ENCODE measurements at places on chromosomes 13 and 19.
A peak's percentile ranks its signal among the peaks of the same experiment; 100 is the strongest.

- no peak for DNase-seq
These were observed 3.8 kb upstream of the OXGR1 start for GRCh38 chr13:96998051-96998450.

- no peak for DNase-seq
These were observed 2.4 kb upstream of the CYTH2 start for GRCh38 chr19:48466561-48467325.

DNA sequence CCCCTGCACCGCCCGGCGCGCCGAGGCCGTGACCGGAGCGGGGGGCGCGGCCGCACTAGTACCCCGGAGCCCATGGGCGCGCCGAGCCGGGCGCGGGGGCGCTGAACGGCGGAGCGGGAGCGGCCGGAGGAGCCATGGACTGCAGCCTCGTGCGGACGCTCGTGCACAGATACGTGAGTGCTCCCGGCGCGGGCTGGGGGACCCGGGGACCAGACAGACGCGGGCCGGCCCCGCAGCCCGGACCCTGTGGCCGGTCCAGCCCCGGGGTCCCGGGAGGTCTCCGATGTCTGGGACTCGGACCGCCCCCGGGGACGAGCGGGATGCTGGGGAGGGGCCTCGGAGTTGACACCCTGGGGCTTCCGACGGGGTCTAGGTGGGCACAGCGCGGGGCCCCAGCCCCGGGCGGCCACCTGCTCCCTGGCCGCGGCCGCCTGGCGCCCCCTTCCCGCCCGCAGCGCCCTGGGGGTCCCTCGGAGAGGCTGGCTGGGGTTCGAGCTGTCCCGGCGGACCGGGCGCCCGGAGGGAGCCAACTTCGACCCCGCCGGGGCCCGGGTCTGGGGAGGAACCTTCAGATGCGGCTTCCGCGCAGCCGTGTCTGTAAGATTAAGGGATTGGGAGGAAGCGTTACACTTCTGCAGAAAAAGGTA, 568 bp downstream of the ATP11A start:
- peak; percentile 13 for DNase-seq

GRCh38 chr19:46756544-46756888, 10.3 kb upstream of the STRN4 start:
- DNase-seq: no peak

DNA sequence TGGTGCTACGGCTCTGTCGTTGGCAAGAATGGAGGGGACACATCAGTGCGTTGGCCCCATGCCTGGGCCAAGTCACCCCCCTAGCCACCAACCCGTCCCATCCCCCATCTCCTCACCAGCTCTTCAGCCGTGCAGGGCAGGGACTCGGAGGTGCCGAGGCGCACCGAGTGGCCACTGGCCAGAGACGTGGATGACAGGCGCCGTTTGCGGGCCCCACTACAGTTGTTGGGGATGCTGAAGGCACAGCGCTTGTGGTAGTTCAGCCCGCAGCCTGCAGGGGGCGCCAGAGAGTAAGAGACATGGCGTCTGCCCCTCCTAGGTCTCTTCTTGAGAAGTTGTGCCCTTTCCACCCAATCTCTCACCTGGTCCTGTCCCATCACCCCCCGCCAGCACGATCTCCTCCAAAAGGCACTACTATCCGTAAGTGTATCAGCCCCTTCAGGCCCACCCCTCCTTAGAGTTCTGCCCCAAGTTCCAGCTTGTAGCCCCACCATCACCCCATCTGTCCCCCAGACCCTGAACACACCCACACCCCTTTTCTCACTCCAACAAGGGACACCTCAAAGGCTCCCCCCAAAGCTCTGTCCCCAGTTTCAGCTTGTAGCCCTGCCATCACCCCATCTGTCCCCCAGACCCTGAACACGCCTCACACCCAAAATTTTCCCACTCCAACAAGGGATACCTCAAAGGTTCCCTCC, 12.4 kb downstream of the PRKD2 start:
- peak; percentile 76 for DNase-seq

GRCh38 chr13:33796095-33796494, 21.9 kb upstream of the RFC3 start:
- DNase-seq: no peak

- peak; percentile 64 for DNase-seq
These were observed 7.3 kb upstream of the PTPRH start for GRCh38 chr19:55216461-55217198.

- no peak for DNase-seq
These were observed 241.8 kb downstream of the PCCA start for GRCh38 chr13:100330662-100331061.

DNA sequence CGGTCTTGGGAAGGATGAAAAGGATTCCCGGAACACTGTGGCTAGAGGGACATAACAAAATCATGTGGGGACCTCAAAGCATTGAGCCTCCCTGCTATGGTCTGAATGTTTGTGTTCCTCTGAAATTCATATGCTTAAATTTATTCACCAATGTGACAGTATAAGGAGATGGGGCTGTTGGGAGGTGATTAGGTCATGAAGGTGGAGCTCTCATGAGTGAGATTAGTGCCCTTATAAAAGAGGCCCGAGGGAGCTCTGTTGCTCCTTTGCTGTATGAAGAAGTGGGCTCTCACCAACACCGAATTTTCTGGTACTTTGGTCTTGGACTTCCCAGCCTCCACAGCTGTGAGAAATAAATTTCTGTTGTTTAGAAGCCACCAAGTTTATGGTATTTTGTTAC, 26.1 kb upstream of the DGKH start:
- no peak for DNase-seq

- no peak for DNase-seq
These were observed 109.2 kb downstream of the HSPH1 start for GRCh38 chr13:31052478-31052877.

DNA sequence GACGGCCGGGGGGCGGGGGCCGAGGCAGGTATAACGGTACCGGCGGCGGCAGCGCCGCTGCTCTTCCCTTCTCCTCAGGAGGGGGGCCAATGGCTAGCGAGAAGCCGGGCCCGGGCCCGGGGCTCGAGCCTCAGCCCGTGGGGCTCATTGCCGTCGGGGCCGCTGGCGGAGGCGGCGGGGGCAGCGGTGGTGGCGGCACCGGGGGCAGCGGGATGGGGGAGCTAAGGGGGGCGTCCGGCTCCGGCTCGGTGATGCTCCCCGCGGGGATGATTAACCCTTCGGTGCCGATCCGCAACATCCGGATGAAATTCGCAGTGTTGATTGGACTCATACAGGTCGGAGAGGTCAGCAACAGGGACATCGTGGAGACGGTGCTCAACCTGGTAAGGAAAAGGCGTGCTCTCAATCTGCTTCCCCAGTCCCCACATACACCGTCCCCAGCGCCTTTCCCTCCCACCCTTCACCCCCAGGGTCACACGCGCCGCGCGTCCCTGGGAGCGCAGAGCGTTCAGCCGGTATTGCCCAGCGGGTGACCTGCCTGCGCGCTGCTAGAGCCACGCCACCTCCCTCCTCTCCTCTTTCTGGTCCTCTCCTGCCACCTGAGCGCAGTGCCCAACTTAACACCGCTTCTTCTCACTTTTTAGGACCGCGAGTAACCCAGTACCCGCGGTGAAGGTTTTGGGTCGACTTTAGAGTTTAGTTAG, 814 bp downstream of the NBEA start:
- no peak for DNase-seq

- DNase-seq: peak; percentile 17
These were observed at the start of gene PVR for GRCh38 chr19:44643605-44644401. TSS of gene PVR (plus strand) at chr19:44643910. CDS start at chr19:44644097, 187 bp downstream.

- no peak for DNase-seq
These were observed 19.3 kb downstream of the COL4A2 start for GRCh38 chr13:110326263-110326904.

DNA sequence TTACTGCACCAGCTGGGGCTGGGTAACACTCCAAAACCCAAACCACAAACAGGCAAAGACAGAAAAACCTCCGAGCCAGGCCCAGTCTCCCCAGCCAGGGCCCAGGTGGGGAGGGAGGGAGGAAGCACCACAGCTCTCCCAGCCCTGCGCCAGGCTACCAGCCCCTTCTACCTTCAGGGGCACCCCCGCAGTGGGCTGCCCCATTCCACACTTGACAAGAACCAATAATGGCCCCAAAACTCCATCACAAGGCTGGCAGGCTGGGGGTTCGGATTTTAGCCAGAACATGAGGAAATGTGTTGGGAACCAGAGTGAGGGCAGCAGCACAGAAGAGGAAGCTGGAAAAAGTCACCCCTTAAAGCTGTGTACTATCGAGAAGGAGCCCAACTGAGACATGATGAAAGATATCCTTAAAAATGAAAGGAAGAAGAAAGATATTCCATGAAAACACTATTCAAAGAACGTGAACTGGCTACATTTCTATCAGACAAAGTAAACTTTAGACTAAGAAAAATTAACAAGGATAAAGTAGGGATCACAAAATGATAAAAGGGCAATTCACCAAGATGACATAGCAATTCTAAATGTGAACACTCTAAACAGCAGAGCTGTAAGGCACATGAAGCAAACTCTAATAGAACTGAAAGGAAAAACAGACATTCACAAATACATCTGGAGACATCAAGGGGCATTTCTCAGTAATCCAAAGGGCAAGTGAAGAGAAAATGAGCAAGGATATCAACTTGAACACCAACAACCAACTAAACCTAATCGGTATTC, 12.9 kb downstream of the TUBGCP3 start:
- no peak for DNase-seq

DNA sequence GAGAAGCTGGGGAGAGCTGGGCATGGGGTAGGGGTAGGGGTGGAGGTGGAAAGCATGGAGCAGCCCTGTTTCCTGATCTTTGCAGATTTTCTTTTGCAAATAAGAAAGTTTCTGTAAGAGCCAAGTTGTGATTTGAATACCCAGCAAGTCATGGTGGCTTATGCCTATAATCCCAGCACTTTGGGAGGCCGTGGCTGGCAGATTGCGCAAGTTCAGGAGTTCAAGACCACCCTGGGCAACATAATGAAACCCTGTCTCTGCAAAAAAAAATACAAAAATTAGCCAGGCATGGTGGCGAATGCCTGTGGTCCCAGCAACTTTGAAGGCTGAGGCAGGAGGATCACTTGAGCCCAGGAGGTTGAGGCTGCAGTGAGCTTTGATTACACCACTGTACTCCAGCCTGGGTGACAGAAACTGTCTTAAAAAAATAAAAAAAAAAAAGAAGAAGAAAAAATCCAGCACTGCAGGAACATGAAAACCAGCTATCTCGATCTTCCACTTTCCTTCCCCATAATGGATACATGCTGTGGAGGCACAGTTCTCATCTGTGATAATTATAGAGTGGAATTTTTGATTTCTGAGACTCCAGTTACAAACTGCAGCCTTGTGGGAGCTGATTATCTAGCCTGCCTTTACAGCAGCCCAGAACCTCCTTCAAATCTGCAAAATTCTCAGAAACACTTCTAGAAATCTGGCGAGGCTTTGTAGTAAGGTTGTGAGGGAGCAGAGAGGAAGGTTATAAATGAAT, 12.1 kb upstream of the TEX26 start:
- no peak for DNase-seq

- no peak for DNase-seq
These were observed 28.8 kb downstream of the ACTN4 start for GRCh38 chr19:38676023-38676877.

DNA sequence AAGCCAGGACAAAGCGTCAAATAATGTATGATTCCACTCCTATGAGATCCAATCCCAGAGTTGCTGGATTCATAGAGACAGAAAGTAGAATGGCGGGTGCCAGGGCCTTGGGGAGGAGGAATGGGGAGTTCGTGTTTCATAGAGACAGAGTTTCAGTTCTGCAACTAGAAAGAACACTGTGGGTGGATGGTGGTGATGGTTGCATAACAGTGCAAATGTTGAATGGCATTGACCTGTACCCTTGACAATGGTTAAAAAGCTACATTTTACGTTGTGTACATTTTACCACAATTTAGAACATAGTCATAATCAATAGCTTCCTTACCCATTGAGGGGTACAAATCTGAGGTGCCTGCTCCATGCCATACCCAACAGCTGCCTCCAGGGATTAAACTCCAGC, 33.4 kb downstream of the MBD3L2B start:
- no peak for DNase-seq

DNA sequence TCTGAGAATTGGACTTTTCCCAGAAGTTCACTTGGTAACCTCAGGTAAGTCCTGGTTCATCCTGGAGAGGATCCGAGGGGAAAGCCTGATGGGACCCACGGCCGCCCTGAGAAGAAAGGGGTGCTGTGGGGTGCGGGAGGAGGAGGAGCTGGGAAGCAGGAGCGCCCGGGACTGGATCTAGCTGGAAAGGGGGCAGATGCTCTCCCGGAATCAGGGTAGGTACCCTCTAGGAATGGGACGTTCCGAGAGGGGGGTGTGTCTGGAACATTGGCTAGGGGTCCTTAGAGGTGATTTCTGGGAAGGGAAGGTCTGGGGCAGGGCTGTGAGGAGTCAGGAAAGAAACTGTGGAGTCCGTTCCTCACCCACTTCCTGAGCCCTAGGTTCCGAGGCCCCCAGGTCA, 38.7 kb upstream of the ZNF492 start:
- no peak for DNase-seq

GRCh38 chr13:39599842-39600241, 3.2 kb downstream of the LHFPL6 start:
- no peak for DNase-seq

GRCh38 chr19:55253842-55254624, 4.8 kb downstream of the PPP6R1 start:
- DNase-seq: peak; percentile 44

DNA sequence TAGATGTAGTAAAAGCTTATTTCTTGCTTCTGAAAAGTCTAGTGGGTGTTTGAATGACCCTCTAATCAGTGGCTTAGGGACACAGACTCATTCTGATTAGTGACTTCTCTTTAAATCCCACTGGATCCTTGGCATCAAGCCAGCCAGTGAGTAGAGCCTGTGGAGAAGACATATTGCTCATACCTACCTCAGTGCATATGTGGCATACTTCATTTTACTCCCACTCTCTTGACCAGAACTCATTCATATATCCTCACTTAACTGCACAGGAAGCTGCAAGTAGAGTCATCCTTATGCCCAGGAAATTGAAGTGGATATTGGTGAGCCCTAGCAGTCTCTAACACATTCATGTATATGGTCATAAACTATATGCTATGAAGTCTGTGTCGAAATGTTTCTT, 148.3 kb downstream of the PDS5B start:
- no peak for DNase-seq

GRCh38 chr13:36859259-36859658, 40.2 kb downstream of the RFXAP start:
- DNase-seq: no peak

DNA sequence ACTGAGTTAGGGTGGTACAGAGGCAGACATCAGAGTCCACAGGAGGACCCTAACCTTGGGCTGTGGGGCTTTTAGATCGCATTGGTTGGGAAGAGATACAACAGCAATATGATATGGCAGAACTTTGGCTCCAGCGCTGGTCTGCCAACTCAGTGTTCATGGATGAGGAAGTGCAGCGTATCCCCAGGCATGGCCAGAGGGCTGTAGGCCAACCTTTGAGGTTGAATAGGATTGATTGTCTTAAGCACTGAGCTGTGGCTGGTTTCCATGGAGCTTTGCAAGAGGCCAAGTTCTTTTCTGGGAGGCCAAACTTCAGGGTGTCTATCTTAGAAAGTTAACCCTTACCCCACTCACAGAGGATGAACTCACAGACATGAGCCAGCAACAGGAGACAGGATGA, 144.1 kb upstream of the TMTC4 start:
- no peak for DNase-seq

- DNase-seq: peak; percentile 49
These were observed 13.8 kb downstream of the DNASE2 start for GRCh38 chr19:12867120-12868099.

Measured in stimulated activated CD4-positive, alpha-beta T cell treated with anti-CD3 and anti-CD28 coated beads, Interleukin-12 subunit alpha, Interleukin-12 subunit beta, amount 100 ng/mL, for 48 hours (primary cell).